ENCODE measurements at places on chromosomes 6 and 20.

DNA sequence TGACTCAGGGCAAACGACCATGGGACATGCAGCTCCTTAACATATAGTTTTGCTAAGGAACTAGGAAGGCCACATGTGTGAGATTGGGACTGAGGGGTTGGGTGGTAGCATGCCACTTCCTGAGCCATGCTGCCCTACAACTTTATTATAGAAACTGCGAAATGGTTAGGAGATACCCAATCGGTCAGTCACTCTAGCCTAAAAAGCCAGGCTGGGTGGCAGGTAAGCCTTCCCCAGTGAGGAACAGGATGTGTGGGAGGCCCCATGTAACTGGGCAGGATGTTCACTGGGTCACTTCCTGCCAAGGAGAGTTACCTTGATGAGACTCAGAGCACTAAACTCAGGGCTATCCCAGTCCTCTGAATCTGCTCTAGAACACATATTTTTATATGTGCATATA, 123.5 kb downstream of the MAP3K7 start:
- DNase-seq: no peak

GRCh38 chr6:108029226-108029921, 45.2 kb downstream of the OSTM1 start:
- DNase-seq: no peak

- DNase-seq: no peak
These were observed 59.6 kb upstream of the SALL4 start for GRCh38 chr20:51861726-51862466.

GRCh38 chr6:127844529-127844928, 56.3 kb downstream of the THEMIS start:
- DNase-seq: no peak

DNA sequence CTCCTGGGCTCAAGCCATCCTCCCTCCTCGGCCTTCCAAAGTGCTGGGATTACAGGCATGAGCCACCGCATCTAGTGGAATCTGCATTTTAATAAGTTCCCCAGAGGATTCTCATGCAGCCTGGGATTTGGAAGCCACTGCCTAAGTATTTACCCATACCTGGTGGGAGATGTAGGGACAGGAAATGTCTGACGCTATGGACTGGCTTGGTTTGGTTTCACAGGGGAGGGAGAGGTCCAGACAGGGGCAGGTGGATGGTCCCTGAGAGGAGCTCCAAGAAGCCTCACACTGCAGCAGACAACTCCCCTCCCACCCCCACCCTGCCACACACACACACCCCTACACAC, 4.4 kb downstream of the VSTM2L start:
- DNase-seq: no peak

GRCh38 chr20:6864740-6865139, 97.3 kb downstream of the BMP2 start:
- DNase-seq: no peak
